Lower lobe of right lung (tissue), 2 donors: ENCODE measurements at places on chromosomes 16 and 17. TPM values are rescaled to one million over a fixed set of nuclear protein-coding genes. Genes with fewer than 3 reads are reported as not detected.

Gene PLCG2
- total RNA-seq: 47.7 TPM

Gene RPS15A
- 1,084 TPM for total RNA-seq

Gene NTN1
- total RNA-seq: 7.8 TPM

Gene SSTR5
- total RNA-seq: not detected

Gene HYDIN
- 19.5 TPM for total RNA-seq

Gene PPP1R1B
- total RNA-seq: 23.9 TPM

Gene FSCN2
- total RNA-seq: 3.3 TPM

Gene ACTG1
- total RNA-seq: 1,821 TPM

Gene KIF2B
- not detected for total RNA-seq

DNA sequence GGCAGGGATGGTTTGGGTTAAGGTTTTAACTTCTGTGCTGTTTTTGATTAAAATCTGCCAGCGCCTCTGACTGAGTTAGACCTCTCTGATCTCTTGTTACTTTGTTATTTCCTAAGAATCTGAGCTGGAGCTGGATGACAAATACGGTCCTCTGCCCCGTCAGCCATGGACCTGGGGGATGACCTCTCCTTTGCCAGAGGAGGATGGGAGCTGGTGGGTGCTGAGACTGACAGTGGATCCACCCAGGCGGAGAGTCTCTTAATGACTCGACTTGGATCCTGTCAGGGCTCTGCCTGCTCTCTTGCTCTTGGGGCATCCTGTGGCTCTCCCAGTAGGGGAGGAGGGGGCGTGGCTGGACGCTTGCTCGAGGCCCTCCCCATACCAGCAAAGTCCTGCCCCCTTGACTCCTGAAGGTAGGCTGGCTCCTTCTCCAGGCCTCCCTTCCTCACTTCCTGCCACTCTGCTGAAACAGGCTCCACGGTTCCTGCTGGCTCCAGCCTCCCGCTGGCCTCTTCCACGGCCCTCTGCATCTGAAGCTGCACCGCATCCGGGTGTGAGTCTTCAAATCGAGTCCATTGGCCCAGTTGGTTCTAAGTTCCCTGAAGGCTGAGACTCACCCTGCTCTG, 24.8 kb upstream of the MAP3K14 start:
- H3K27me3 ChIP-seq: no peaks in the 10 kb centered on the region
- H3K4me3 ChIP-seq: no peak overlapping the region
- H3K27ac ChIP-seq: peak overlapping the region; percentile 54
- H3K4me1 ChIP-seq: peaks cover 52% of the 10 kb centered on the region
- H3K36me3 ChIP-seq: no peaks in the 10 kb centered on the region

- H3K4me1 ChIP-seq: peaks cover 11% of the 10 kb centered on the region
- H3K27me3 ChIP-seq: no peaks in the 10 kb centered on the region
- H3K36me3 ChIP-seq: peaks cover 17% of the 10 kb centered on the region
- no peak overlapping the region for H3K4me3 ChIP-seq
Observed at GRCh38 chr16:85923153-85924021, 24.4 kb downstream of the IRF8 start.

- no peaks in the 10 kb centered on the region for H3K27me3 ChIP-seq
- no peaks in the 10 kb centered on the region for H3K4me1 ChIP-seq
- H3K27ac ChIP-seq: no peak overlapping the region
- peak; percentile 61 for DNase-seq
Observed at GRCh38 chr17:44865231-44865660, 17.6 kb downstream of the HIGD1B start.

DNA sequence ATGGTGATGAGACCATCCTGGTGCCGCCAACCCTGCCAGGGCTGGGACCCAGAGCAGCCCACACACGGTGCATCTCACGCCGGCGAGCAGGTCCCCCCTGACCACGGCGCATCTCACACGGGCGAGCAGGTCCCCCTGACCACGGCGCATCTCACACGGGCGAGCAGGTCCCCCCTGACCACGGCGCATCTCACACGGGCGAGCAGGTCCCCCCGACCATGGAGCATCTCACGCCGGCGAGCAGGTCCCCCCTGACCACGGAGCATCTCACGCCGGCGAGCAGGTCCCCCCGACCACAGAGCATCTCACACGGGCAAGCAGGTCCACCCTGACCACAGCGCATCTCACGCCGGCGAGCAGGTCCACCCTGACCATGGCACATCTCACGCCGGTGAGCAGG, 59.2 kb downstream of the MRM3 start:
- no peaks in the 10 kb centered on the region for H3K36me3 ChIP-seq
- H3K27me3 ChIP-seq: peaks cover 8% of the 10 kb centered on the region
- DNase-seq: peak; percentile 60
- no peaks in the 10 kb centered on the region for H3K4me1 ChIP-seq

GRCh38 chr16:1385232-1385631, 29.3 kb downstream of the UNKL start:
- H3K27ac ChIP-seq: no peak overlapping the region
- no peaks in the 10 kb centered on the region for H3K4me1 ChIP-seq
- peaks cover 83% of the 10 kb centered on the region for H3K36me3 ChIP-seq
- no peaks in the 10 kb centered on the region for H3K27me3 ChIP-seq
- no peak overlapping the region for H3K4me3 ChIP-seq

- no peaks in the 10 kb centered on the region for H3K4me1 ChIP-seq
- no peaks in the 10 kb centered on the region for H3K27me3 ChIP-seq
- no peak overlapping the region for H3K27ac ChIP-seq
- no peak for DNase-seq
- H3K36me3 ChIP-seq: peaks cover 7% of the 10 kb centered on the region
Observed at GRCh38 chr16:74591876-74592650, 14.9 kb downstream of the GLG1 start.

DNA sequence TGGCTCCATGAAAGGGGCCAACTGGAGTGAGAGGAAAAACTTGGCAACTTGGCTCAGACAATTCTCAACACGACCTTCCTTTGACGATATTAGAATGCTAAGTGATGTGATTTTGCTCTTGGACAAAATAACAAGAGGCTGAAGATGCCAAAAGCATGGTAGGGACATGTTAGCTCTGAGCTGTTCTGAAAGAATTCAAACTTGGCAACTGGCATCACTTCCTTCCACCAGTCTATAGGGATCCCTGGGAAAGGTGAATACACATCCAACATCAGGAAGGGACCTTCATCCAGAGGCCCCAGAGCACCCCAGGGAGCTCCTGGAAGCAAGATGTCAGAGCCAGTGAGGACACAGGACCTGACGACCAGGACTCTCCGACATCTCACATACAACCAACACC, 4.3 kb downstream of the KRT37 start:
- H3K4me1 ChIP-seq: no peaks in the 10 kb centered on the region
- H3K36me3 ChIP-seq: no peaks in the 10 kb centered on the region
- H3K27me3 ChIP-seq: no peaks in the 10 kb centered on the region

GRCh38 chr16:3837851-3838586, 42.5 kb downstream of the CREBBP start:
- H3K4me1 ChIP-seq: peaks cover 41% of the 10 kb centered on the region
- no peak overlapping the region for H3K27ac ChIP-seq
- no peak for DNase-seq
- H3K4me3 ChIP-seq: no peak overlapping the region
- no peaks in the 10 kb centered on the region for H3K27me3 ChIP-seq

DNA sequence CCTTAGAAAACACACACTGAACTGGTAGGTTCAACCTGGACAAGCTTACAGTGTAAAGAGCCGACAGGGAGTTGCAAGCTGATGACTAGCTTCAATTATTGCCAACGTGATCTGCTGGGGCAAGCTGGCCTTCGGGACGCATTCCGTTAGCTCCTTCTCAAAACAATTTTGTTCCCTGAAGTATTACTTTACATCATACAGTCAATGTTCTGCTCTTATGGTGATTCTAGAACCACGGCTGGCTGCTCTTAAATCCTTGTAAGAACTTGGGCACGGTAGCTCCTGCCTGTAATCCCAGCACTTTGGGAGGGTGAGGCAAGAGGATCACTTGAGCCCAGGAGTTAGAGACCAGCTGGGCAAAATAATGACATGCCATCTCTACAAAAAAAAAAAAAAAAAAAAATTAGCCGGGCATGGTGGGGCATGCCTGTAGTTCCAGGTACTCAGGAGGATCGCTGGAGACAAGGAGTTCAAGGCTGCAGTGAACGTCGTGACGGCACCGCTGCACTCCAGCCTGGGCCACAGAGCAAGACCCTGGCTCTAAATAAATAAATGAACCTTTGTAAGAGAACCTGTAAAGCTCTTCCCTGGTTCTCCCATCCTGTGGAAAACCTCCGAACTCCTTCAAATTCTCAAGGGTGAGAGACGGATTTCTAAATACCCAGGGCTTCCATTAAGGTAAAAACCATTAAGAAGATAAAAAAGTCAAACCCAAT, 2.0 kb downstream of the CDIP1 start:
- peaks cover 10% of the 10 kb centered on the region for H3K4me1 ChIP-seq
- no peak for DNase-seq
- H3K27me3 ChIP-seq: no peaks in the 10 kb centered on the region
- no peak overlapping the region for H3K4me3 ChIP-seq
- no peaks in the 10 kb centered on the region for H3K36me3 ChIP-seq
- no peak overlapping the region for H3K27ac ChIP-seq

DNA sequence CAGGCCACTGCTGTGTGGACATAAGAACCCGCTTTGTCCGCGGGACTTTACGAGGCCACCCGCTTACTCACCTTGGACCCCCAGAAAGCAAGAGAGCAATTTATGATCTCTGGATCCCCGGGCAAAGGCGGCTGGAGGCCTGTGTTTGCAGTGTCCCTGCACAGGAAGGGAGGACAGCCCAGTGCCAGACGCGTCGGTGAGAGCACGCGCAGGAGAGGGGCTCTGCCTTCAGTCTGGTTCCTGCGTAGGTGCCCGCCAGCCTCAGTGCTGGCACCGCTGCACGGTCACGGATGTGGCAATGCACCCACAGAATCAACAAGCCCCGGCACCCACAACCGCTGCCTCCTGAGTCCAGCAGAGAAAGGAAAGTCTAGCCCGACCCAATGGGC, 248.4 kb downstream of the C16orf95 start:
- H3K4me3 ChIP-seq: no peak overlapping the region
- no peaks in the 10 kb centered on the region for H3K36me3 ChIP-seq
- H3K27me3 ChIP-seq: peaks cover 52% of the 10 kb centered on the region

DNA sequence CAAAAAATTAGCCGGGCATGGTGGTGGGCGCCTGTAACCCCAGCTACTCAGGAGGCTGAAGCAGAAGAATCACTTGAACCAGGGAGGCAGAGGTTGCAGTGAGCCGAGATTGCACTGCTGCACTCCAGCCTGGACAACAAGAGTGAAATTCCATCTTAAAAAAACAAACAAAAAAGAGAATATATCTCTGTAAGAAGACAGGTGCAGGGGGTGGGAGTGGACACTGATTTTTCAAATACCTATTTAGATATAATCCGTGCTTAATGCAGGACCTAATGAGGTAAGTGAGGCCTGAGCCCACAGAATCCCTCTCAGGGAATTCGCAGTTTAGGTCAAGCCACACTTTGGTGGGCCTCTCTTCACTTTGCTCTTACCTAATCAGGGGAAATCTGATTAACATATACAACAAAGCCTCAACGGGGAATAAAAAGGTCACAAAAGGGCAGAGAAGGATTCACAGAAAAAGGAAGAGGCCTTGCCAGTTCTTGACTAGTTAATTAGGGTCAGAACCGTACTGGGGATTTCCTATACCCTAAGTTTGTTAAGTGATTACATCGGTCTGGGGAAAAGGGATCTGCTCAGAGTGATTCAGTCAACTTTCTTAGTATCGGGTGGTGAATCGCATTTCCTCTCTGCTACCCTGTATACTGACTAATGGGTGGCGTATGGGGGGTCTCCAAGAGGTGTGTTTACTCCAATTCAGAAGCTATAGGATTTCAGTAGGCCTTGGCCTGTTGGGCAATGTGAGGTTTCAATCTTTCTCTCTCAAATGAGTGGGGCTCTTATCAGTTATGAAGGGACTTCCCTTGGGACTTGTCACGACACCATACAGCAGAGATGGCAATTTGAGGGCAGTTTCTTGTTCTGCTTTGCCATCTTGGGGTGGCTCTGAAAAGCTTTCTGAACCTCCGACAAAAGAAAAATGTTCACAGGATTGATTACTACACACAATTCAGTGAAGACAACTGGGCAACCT, 1.9 kb upstream of the NFAT5 start:
- no peak for DNase-seq
- H3K4me3 ChIP-seq: peak overlapping the region; percentile 88
- no peaks in the 10 kb centered on the region for H3K27me3 ChIP-seq

DNA sequence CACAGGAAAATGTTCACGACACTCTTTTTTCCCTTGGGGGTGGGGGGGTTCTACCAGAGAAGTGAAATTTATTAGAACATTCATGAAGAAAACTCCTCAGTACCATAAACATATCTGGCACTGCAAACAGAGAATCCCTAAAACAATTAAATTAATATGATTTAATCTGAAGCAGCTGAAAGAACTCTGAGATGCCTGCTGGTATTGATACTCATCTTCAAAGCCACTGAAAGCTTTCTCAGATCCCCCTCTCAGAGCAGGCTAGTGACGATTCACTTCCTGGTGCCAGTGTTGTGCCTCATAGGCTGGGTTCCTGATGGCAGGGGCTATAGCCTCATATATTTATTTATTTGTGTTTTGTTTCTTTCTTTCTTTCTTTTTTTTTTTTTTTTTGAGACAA, 52.7 kb downstream of the MYH10 start:
- H3K27ac ChIP-seq: no peak overlapping the region
- DNase-seq: no peak
- H3K4me3 ChIP-seq: no peak overlapping the region
- no peaks in the 10 kb centered on the region for H3K27me3 ChIP-seq

- peaks cover 10% of the 10 kb centered on the region for H3K4me1 ChIP-seq
- peak overlapping the region; percentile 37 for H3K4me3 ChIP-seq
- H3K27ac ChIP-seq: no peak overlapping the region
- peaks cover 45% of the 10 kb centered on the region for H3K27me3 ChIP-seq
Observed at GRCh38 chr16:62035115-62036092, 834 bp downstream of the CDH8 start.

DNA sequence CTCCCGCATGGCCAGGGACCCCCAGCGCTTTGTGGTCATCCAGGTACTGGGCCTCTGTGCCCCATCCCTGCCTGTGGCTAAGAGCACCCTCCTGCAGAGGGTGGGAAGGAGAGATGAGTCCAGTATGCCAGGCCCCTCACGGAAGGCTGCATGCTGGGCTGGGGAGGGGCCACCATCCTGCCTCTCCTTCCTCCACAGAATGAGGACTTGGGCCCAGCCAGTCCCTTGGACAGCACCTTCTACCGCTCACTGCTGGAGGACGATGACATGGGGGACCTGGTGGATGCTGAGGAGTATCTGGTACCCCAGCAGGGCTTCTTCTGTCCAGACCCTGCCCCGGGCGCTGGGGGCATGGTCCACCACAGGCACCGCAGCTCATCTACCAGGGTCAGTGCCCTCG, 3.7 kb downstream of the MIEN1 start:
- no peak for DNase-seq
- peaks cover 12% of the 10 kb centered on the region for H3K4me1 ChIP-seq
- no peak overlapping the region for H3K27ac ChIP-seq
- H3K4me3 ChIP-seq: no peak overlapping the region

- peaks cover 27% of the 10 kb centered on the region for H3K36me3 ChIP-seq
- H3K27ac ChIP-seq: peak overlapping the region; percentile 56
- H3K4me1 ChIP-seq: peaks cover 39% of the 10 kb centered on the region
- H3K27me3 ChIP-seq: no peaks in the 10 kb centered on the region
- H3K4me3 ChIP-seq: no peak overlapping the region
Observed at GRCh38 chr17:57106107-57106835, 21.2 kb downstream of the AKAP1 start.

- peaks cover 6% of the 10 kb centered on the region for H3K36me3 ChIP-seq
- H3K4me3 ChIP-seq: no peak overlapping the region
- no peak for DNase-seq
- H3K4me1 ChIP-seq: peaks cover 15% of the 10 kb centered on the region
- H3K27me3 ChIP-seq: peaks cover 28% of the 10 kb centered on the region
Observed at GRCh38 chr17:72126575-72127486, 6.0 kb downstream of the SOX9 start.

- peak within 1 kb of the TSS; percentile 47 for H3K4me3 ChIP-seq
- peaks cover 83% of the 10 kb centered on the region for H3K27me3 ChIP-seq
- H3K27ac ChIP-seq: no peak within 1 kb of the TSS
- DNase-seq: peak; percentile 73
- H3K4me1 ChIP-seq: peaks cover 22% of the 10 kb centered on the region
Observed at GRCh38 chr17:74924250-74924948, at the start of gene OTOP2. OTOP2 (plus strand) TSS chr17:74924273; CDS start chr17:74924633, 360 bp downstream.
